ENCODE measurements at places on chromosomes 4 and X.

DNA sequence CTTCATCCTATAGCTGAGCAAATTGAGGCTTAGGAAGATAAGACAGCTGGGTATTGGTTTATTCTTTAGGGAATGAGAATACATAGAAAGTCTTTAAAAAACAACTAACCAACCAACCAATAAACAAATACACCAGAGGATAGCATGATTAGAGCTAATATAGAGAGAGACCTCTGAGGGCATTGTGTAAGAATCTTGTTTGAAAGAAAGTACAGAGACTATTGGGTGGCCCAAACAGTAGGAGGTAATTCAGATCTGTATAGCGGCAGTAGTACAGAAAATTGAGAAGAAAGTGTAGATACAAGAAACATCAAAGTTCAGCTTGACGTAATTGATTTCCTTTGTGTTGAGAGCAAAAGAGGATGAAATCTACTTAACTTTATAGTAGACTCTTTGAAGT, 1951.0 kb upstream of the ADGRL3 start:
- DNase-seq: no peak

DNA sequence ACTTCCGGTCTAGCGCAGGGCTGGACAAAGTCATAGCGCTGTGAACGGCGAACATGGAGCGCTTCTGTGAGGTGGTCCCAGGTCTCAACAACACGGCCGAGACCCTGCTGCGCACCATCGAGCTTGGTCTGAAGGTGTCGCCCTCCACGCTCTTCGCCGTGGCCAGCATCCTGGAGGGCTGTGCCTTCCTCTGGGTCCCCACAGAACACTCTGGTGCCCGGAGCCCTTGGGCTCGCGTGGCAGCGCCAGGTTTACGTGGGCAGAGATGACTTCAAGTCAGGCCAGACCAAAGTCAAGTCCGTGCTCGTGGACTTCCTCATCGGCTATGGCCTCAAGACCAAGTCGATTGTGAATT, 128.6 kb downstream of the ANAPC4 start:
- DNase-seq: no peak

GRCh38 chr4:140704392-140704960, 51.7 kb downstream of the TBC1D9 start:
- no peak for DNase-seq

DNA sequence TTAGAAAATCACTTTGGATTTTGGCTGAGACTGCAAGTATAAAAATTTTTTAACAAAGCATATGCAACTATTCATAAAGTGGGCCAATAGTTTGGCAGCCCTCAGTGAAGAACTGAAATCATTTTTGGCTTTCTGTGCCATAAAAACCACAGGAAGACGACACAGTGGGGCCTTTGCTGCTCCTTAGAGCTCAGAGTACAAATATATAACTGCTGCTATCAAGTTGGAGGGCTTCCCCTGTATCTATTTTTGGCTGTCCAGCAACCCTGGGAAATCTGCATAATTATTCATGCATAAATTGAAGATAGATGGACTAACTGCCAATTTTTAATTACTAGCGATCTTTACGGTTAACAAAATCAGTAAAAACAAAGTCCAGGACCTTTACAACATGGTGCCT, 51.5 kb upstream of the FTHL17 start:
- no peak for DNase-seq

DNA sequence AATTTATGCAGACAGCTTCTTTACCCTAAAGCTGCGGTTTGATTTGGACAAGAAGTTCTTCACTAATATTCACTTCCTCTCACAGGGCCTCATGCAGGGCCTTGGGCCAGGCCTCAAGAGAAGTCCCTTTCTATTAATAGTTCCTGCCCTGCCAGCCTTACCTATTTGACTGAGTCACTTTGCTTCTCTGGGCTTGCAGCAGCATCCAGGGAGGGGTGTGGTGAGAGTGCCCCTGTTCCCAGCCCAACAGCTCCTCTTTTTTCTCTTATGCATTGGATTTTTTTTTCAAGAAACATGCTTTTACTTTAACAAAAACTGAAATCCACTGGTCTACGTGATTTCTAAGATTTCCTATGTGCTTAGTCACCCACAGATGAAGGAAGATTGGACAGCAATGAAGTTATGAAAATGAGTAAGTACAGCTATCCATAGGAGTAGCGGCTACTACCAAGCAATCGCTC, 26.7 kb downstream of the FAM156B start:
- no peak for DNase-seq

DNA sequence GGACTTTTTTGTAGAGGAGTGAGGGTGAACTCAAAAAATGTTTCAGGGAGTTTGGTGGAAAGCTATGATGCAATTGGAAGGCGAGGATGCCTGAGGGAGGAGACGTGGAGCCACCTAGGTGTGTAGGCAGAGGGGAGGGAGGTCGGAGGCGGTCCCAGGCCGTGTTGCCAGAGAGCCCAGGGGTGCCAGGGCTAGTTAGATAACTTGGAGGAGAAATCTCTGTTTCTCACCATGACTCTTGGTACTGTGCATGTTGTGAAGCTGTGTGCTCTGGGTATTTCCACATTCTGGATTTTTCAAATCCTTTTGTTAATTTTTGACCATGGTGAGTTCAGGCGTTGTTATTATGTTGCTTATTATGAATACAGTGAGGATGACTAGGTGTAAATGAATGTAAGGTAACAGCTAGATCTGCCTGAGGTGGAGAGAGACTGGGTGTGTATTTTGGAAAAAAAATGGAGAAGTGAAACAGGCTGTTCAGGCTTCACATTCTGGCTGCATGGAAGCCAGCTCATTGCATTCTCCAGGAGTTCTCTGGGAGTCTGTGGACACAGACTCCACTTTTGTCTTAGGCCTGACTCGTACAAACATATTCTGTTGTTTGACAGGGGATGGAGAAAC, 4.5 kb downstream of the RAB9A start:
- DNase-seq: no peak

Data from posterior vena cava (tissue), 2 donors.